ENCODE measurements at places on chromosomes 1 and 21. TPM values are rescaled to one million over a fixed set of nuclear protein-coding genes. Genes with fewer than 3 reads are reported as not detected.

DNA sequence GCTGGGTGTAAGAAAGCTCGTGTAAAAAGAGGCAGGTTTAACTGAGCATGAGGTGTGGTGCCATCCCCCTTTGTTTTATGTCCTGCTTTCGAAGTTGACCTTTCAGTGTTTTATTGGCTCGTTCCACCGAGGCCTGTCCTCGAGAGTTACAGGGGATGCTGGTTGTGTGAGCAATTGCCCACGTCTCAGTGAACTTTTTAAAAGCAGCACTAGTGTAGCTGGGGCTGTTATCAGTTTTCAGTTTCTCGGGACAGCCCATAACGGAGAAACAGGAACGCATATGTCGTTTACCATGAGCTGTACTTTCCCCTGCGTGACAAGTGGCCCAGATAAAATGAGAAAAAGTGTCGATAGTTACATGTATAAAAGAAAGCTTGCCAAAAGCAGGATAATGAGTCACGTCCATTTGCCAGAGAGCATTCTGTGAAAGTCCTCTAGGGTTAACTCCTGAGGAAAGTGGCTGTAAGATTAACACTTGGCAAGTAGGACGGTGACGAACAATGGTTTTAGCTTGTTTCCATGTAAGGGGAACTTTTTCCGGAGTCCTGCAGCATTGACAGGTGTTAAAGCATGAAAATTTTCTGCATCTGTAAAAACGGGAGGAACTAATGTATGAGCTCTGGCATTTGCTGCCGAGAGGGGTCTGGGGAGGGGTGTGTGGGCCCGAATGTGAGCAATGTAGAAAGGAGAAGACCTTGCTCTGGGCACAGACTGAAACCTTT is 7.8 kb upstream of the LRRC47 start:
- H3K36me3 ChIP-seq, result peaks cover 8% of the 10 kb centered on the region
- H3K27ac ChIP-seq, result no peak overlapping the region
- DNase-seq, result no peak
- peaks cover 53% of the 10 kb centered on the region for H3K27me3 ChIP-seq

DNA sequence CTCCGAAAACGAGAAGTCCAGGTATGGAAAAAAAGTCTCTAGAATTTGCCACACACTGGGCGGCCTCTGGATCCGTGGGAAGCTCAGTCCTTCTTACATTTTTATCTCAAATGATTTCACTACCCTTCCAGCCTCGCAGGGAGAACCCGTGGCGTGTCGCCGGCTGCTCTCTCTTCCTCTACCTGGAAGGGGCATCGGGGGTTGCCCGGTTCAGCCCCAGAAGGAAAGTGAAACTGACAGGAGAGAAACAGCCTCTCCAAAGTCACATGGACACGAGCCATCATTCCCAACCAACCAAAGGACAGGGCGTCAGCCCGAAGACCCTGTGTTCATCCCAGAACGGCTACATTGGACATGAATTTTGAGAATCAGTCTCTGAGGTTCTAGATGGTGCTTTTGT is 182.5 kb downstream of the ADSS2 start:
- no peak for DNase-seq
- H3K27me3 ChIP-seq, result no peaks in the 10 kb centered on the region
- H3K36me3 ChIP-seq, result no peaks in the 10 kb centered on the region

GRCh38 chr1:154547105-154547732 is 11.2 kb downstream of the UBE2Q1 start:
- H3K4me3 ChIP-seq, result no peak overlapping the region
- peaks cover 12% of the 10 kb centered on the region for H3K27me3 ChIP-seq
- H3K4me1 ChIP-seq, result peaks cover 18% of the 10 kb centered on the region
- H3K27ac ChIP-seq, result no peak overlapping the region
- H3K36me3 ChIP-seq, result peaks cover 10% of the 10 kb centered on the region
- DNase-seq, result no peak

GRCh38 chr1:175317779-175318178 is 125.2 kb upstream of the KIAA0040 start:
- no peak for DNase-seq
- H3K4me1 ChIP-seq, result peaks cover 32% of the 10 kb centered on the region
- H3K36me3 ChIP-seq, result no peaks in the 10 kb centered on the region
- H3K4me3 ChIP-seq, result no peak overlapping the region
- H3K27ac ChIP-seq, result no peak overlapping the region

- H3K4me3 ChIP-seq, result peak overlapping the region; percentile 75
- no peak overlapping the region for H3K27ac ChIP-seq
- H3K27me3 ChIP-seq, result no peaks in the 10 kb centered on the region
- peak; percentile 24 for DNase-seq
Observed at GRCh38 chr1:112614460-112615065, 4.4 kb downstream of the ST7L start.

DNA sequence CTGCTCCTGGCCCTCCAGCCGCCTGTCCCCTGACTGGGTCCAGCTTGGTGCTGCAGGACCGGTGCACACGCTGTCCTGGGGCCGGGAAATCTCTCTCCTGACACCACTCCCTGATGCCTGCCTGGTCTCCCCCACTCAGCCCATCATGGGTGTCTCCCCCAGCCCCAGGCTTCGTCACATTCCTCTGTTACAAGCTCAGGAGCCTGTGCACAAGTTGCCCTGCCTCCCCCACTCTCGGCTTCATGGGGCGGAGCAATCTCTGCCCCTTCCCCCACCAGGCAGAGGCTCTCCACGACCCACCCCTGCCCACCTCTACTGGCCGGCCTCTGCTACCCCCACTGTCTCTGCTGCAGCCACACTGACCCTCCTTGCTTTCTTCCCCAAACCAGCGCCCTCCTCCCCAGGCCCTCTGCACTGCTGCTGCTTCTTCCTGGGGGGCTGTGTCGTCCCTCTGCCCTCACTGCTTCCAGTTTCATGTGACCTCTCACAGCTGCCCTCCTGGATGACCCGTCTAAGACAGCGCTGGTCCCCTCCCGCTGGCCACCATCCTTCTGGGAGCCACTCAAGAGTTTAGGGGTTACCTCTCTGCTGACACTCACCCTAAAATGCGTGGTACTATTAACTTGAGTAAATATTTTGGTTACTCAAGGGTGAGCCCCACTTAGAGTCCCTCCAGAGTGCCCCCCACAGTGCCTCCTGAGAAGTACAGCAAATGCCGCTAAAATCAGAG is 5.7 kb upstream of the RIPK4 start:
- peaks cover 95% of the 10 kb centered on the region for H3K27me3 ChIP-seq
- peaks cover 18% of the 10 kb centered on the region for H3K4me1 ChIP-seq
- DNase-seq, result no peak

DNA sequence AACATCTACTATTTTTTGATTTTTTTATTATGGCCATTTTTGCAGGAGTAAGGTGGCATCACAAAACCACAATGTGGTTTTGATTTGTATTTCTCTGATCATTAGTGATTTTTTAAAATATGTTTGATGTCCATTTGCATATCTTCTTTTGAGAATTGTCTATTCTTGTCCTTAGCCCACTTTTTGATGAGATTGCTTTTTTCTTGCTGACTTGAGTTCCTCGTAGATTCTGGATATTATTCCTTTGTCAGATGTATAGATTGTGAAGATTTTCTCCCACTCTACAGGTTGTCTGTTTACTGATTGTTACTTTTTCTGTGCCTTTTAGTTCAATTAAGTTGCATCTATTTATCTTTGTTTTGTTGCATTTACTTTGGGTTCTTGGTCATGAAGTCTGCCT is 375.7 kb downstream of the ST6GALNAC3 start:
- DNase-seq, result no peak
- H3K36me3 ChIP-seq, result peaks cover 59% of the 10 kb centered on the region

DNA sequence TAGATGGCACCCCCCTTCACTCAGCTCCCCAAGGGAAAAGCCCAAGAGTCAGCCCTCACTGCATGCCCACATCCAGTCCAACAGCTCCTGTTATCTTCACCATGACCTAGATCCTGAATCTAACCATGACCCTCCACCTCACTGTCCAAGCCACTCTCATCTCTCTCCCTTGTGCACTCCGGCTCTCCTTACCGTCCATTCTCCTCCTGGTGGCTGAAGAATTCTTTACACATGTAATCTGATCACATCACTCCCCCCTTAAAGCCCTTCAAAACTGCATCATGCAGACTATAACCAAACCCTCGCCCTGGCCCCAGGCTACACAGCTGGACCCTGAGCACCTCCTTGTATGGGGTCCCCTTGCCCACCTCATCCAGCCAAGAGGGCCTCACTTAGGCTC is 14.0 kb upstream of the PAQR7 start:
- H3K4me1 ChIP-seq, result no peaks in the 10 kb centered on the region
- DNase-seq, result no peak
- H3K27ac ChIP-seq, result no peak overlapping the region

- no peak overlapping the region for H3K4me3 ChIP-seq
- no peak for DNase-seq
- peaks cover 30% of the 10 kb centered on the region for H3K27me3 ChIP-seq
- H3K36me3 ChIP-seq, result no peaks in the 10 kb centered on the region
Observed at GRCh38 chr1:205224736-205225135, 3.0 kb upstream of the TMCC2 start.

GRCh38 chr1:46184920-46185658 is 8.8 kb upstream of the P3R3URF start:
- no peak for DNase-seq
- H3K27ac ChIP-seq, result no peak overlapping the region
- no peaks in the 10 kb centered on the region for H3K27me3 ChIP-seq
- peaks cover 14% of the 10 kb centered on the region for H3K4me1 ChIP-seq

GRCh38 chr1:214420341-214420740 is 131.1 kb downstream of the PTPN14 start:
- H3K4me3 ChIP-seq, result no peak overlapping the region
- peaks cover 2% of the 10 kb centered on the region for H3K27me3 ChIP-seq
- no peaks in the 10 kb centered on the region for H3K36me3 ChIP-seq
- no peaks in the 10 kb centered on the region for H3K4me1 ChIP-seq
- DNase-seq, result no peak

GRCh38 chr1:156993426-156994147 is 52.0 kb downstream of the ARHGEF11 start:
- H3K36me3 ChIP-seq, result no peaks in the 10 kb centered on the region
- H3K27ac ChIP-seq, result no peak overlapping the region
- H3K4me1 ChIP-seq, result no peaks in the 10 kb centered on the region
- no peak for DNase-seq
- H3K27me3 ChIP-seq, result peaks cover 34% of the 10 kb centered on the region
- no peak overlapping the region for H3K4me3 ChIP-seq

DNA sequence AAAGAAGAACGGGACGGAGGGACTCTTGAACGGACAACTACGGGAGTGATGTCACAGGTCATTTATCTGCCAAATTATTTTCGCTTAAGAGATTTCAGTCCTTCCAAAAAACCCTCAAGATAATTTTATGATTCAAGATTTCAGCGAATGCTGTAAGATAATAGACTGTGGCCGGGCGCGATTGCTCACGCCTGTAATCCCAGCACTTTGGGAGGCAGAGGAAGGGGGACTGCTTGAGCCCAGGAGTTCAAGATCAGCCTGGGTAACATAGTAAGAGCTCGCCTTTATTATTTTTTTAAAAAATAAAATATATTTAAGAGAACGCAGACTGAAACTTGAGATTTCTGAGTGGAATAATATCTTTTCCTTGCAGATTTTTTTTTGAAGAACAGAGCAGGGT is 609 bp downstream of the RWDD2B start:
- no peak for DNase-seq
- H3K4me1 ChIP-seq, result peaks cover 12% of the 10 kb centered on the region
- H3K4me3 ChIP-seq, result peak overlapping the region; percentile 96
- H3K27ac ChIP-seq, result peak overlapping the region; percentile 97

DNA sequence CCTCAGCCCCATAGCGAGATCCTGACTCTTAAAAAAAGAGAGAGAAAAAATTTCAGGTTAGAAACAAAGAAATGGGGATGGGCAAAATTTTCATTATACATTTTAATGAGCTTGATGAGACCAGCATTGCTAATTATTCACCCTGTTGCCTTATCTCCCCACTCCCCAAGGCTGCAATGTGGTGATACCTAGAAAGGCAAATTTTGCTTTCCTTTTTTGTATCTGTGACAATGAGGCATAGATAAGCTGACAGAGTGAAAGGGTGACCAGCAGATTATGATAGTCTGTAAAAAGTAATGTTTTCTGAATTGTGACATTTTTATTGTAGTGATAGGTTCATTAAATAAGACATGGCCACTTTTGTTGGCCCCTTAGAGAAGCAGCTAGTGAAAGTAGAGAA is 12.9 kb downstream of the SRRM1 start:
- H3K27me3 ChIP-seq, result no peaks in the 10 kb centered on the region
- H3K4me3 ChIP-seq, result no peak overlapping the region
- peaks cover 5% of the 10 kb centered on the region for H3K4me1 ChIP-seq
- no peak for DNase-seq
- H3K36me3 ChIP-seq, result peaks cover 41% of the 10 kb centered on the region

GRCh38 chr1:46485564-46486431 is 3.8 kb upstream of the DMBX1 start:
- H3K27ac ChIP-seq, result no peak overlapping the region
- peaks cover 19% of the 10 kb centered on the region for H3K4me1 ChIP-seq
- no peak overlapping the region for H3K4me3 ChIP-seq
- peaks cover 8% of the 10 kb centered on the region for H3K36me3 ChIP-seq
- DNase-seq, result no peak
- peaks cover 89% of the 10 kb centered on the region for H3K27me3 ChIP-seq

GRCh38 chr1:158527190-158527815 is 26.9 kb downstream of the OR6Y1 start:
- H3K27ac ChIP-seq, result no peak overlapping the region
- H3K27me3 ChIP-seq, result peaks cover 68% of the 10 kb centered on the region
- H3K36me3 ChIP-seq, result peaks cover 24% of the 10 kb centered on the region
- H3K4me1 ChIP-seq, result no peaks in the 10 kb centered on the region
- H3K4me3 ChIP-seq, result no peak overlapping the region

GRCh38 chr1:28058168-28058567 is 30.2 kb downstream of the EYA3 start:
- H3K27me3 ChIP-seq, result no peaks in the 10 kb centered on the region
- peaks cover 17% of the 10 kb centered on the region for H3K4me1 ChIP-seq
- H3K36me3 ChIP-seq, result no peaks in the 10 kb centered on the region
- no peak overlapping the region for H3K4me3 ChIP-seq
- no peak for DNase-seq

GRCh38 chr1:114062477-114063099 is 83.3 kb downstream of the OLFML3 start:
- H3K4me3 ChIP-seq, result no peak overlapping the region
- DNase-seq, result no peak
- no peaks in the 10 kb centered on the region for H3K4me1 ChIP-seq
- H3K27ac ChIP-seq, result no peak overlapping the region

DNA sequence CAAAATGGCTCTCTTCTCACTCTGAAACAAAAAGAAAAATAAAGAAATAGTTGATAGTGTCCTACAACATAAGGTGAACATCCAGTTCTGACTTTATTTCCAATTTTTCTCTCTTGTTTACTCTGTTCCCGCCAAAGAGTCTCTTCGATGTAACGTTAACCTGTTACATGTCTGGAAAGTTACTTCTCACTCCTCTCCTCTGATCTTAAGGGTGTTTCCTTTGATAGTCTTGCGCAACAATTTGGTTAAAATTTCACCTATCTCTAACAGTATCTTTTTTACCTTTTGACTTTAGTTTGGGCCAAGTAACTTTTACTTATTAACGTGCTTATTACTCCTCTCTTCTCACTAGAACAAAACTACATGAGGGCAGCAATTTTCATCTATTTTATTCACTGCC is 1450.2 kb downstream of the BRINP3 start:
- no peaks in the 10 kb centered on the region for H3K36me3 ChIP-seq
- no peaks in the 10 kb centered on the region for H3K4me1 ChIP-seq
- no peak overlapping the region for H3K27ac ChIP-seq
- no peaks in the 10 kb centered on the region for H3K27me3 ChIP-seq
- H3K4me3 ChIP-seq, result no peak overlapping the region

- H3K4me3 ChIP-seq, result no peak overlapping the region
- no peak for DNase-seq
- H3K27me3 ChIP-seq, result peaks cover 32% of the 10 kb centered on the region
- H3K27ac ChIP-seq, result no peak overlapping the region
Observed at GRCh38 chr1:206674745-206675175, 9.9 kb upstream of the MAPKAPK2 start.

The IRF6 gene
- 1.8 TPM for polyA plus RNA-seq

The TRNAU1AP gene
- polyA plus RNA-seq, result 18.9 TPM

The GSTM2 gene
- 5.8 TPM for polyA plus RNA-seq

The ELAPOR1 gene
- polyA plus RNA-seq, result 0.65 TPM

The RBP7 gene
- not detected for polyA plus RNA-seq

The HORMAD1 gene
- 0.56 TPM for polyA plus RNA-seq

The AZIN2 gene
- polyA plus RNA-seq, result 0.32 TPM

Measured in naive B cell (primary cell).